ENCODE measurements at places on chromosomes 13 and 19. TPM values are rescaled to one million over a fixed set of nuclear protein-coding genes. Genes with fewer than 3 reads are reported as not detected.

COL5A3 gene
- total RNA-seq: not detected

SEMA6B gene
- not detected for total RNA-seq

DAND5 gene
- not detected for total RNA-seq

BRSK1 gene
- 4.9 TPM for total RNA-seq

MADCAM1 gene
- total RNA-seq: 0.18 TPM

PRSS57 gene
- total RNA-seq: not detected

ANGPTL8 gene
- total RNA-seq: not detected

SIGLECL1 gene
- not detected for total RNA-seq

DPP9 gene
- total RNA-seq: 94.7 TPM
